ENCODE measurements at places on chromosomes 7 and 10.

- DNase-seq = no peak
These were observed 11.0 kb downstream of the VSTM4 start for GRCh38 chr10:49104323-49104722.

DNA sequence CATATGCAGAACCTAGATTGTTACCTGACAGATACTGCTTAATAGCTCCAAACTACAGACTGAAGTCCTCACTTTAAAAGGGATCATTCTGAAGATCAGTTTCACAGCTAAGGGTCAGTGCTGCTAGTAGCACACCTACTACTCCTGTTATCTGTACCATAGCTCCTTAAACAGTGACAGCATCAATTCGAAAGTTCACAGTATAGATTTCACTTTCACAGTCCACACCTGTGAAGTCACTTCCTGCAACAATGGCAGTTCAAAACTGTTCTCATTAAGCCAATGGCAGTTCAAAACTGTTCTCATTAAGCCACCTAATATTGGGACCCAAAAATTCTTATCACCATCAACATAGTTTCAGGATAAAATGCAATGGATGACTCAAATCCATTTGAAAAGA lies 10.7 kb upstream of the FHIP2A start:
- DNase-seq = no peak

- DNase-seq = no peak
These were observed 91.6 kb upstream of the CXCL12 start for GRCh38 chr10:44476409-44477045.

GRCh38 chr7:157396316-157397035 lies 59.7 kb downstream of the DNAJB6 start:
- no peak for DNase-seq

- DNase-seq = no peak
These were observed at the start of gene HOXA7 for GRCh38 chr7:27156508-27156898. Gene HOXA7, minus strand, starts transcription at chr7:27156675. Its CDS starts 130 bp downstream, at chr7:27156545.

DNA sequence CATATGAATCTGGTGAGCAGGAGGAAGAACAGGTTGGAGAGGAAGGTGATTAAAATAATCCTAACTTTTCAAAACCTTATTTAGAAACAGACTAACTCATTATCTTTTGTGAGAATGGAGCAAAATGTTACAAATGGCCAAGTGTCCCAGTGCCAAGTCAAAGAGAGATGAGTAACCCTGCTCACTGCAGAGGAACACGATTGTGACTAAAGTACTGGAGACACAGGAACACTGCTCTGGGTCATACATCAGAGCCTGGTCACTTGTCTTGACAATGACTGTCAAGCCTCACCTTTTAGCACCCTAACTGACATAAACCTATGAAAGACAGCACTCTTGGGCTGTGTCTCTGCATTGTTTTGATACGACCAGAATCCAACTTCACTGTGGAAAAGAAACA lies 108.8 kb downstream of the SGMS1 start:
- DNase-seq = no peak

DNA sequence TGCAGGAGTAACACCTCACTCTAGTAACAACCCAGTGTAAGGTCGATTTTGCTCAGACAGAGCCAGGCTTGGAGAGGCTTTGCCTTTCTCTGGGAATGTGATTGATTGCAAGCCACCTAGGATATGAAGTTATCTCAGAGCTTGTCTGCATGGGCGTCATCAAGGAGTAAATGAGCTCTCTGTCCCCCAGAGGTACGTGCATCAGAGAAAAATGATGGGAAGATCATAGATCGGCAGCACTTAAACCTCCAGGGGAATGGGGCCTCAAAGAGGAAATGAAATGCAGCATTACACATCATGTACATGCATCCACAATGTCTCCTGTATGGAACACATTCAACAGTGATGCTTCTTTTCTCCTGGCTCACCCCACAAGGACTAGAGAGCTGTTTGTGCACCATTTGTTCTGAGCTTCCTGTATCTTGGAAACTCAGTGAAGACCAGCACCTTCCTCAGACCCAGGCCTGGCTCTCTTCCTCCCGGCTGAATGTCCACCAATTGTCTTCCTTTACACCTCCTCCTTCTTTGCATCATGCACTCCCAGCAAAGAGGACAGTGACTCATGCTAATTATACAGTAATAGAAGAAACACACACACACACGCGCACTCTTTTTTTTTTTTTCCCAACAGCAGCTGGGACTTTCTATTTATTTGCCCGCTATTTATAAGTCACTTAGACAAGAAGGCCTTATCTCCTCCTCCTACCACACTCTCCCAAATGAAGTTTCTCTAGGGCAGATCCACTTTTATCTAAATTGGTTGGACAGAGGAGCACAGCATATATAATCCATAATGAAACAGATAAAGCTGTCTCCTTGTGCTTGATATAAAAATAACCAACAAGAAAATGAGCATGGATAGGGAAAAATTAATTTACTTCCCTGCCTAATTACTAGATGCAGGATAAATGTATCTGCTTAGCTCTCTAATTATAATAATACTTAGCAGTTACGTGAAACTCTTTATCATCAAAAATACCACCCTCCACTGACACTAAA lies 990.7 kb downstream of the CCSER2 start:
- no peak for DNase-seq

DNA sequence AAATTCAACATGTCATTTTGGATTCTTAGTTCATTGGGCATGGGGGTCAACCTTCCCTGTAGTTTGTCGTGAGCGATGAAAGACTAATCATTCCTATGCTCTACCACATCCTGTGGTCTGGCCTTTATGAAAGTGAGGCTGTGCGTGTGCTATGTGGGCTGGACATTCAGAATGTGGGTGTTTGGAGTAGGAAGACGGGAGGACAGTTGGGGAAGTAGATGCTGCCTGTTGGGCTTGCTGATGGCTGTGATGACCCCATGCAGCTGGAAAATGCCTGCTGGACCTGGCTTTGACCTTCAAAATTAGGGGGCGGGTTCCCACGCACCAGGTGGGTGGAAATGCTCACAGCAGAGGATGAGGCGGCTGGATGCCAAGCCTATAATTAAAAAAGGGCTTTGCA lies 90.9 kb upstream of the MKI67 start:
- DNase-seq = no peak

DNA sequence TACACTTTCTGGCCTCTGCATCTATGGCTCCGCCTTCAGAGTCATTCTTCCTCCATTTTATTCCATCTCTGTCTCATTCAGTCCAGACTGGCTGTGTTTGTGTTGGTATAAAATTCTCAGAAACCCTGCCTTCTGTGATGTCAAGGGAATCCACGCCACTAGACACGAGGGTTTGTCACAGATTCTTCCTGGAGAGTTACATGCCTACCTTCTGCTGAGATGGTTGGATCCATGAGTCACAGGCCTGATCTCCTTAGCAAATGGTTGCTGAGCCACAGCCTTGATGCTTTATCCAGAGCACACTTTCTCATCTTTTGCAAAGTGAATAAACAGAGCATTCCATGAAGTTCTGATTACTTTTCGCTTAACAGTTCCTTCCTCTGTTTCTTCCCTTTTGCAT lies 35.9 kb upstream of the TSPAN33 start:
- DNase-seq = no peak

DNA sequence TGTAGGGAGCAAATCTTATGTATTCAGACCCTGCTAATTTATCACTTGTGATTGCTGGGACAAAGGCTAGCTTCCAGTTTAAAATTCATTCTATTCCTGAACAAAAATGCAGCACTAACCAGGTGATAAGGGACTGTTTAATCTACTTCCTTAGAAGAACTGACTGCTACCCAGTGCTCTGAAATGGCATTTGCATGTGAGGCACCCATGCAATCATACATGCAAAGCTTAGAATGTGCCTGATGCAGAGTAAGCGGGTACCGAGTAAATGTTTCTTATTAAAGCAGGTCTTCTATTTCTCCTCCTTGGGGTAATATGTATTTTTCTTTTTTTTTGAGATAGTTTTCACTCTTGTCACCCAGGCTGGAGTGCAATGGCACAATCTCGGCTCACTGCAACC lies 54.5 kb downstream of the NEURL1 start:
- DNase-seq = no peak

DNA sequence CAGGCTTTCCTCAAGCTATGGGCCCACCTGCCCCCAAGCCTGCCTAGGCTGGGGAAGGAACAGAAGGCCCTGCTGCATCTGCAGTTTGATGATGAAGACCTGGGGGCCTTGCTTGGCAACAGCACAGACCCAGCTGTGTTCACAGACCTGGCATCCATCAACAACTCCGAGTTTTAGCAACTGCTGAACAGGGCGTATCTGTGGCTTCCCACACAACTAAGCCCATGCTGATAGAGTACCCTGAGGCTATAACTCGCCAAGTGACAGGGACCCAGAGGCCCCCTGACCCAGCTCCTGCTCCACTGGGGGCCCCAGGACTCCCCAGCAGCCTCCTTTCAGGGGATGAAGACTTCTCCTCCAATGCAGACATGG lies 36.3 kb downstream of the CADPS2 start:
- no peak for DNase-seq

DNA sequence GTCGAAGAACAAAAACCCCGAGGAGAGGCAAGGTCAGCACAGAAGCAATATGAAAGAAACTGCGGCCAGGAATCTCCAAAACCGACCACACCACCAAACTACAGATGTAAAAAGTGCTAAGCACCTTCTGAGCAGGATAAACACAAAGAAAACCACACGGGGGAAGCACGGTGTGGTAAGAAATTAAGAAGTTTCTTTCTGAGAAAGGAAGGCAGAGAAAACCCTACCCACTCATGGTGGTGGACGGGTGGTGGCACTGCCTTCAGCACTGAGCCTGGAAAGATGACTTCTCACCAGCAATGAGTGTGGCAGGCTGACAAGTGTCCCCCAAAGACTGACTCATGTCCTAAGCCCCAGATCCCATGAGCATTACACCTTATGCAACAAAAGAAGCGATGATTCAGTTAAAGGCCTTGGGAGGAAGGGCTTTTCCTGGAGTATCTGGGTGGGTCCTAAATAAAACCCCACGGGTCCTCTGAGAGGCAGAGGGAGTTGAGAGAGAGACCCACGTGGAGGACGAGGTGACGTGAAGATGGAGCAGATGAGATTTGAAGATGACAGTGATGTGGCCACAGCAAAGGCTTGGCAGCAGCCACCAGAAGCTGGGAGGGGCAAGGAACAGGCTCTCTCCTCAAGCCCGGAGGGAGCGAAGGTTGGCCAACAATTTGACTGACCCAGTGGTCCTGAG lies 124.9 kb downstream of the DLG5 start:
- peak; percentile 5 for DNase-seq

- no peak for DNase-seq
These were observed 89.4 kb upstream of the SEMA3E start for GRCh38 chr7:83738291-83738835.

- DNase-seq = no peak
These were observed 2.0 kb upstream of the SFR1 start for GRCh38 chr10:104119996-104120395.

GRCh38 chr10:95663496-95663895 lies 7.0 kb upstream of the ALDH18A1 start:
- no peak for DNase-seq

DNA sequence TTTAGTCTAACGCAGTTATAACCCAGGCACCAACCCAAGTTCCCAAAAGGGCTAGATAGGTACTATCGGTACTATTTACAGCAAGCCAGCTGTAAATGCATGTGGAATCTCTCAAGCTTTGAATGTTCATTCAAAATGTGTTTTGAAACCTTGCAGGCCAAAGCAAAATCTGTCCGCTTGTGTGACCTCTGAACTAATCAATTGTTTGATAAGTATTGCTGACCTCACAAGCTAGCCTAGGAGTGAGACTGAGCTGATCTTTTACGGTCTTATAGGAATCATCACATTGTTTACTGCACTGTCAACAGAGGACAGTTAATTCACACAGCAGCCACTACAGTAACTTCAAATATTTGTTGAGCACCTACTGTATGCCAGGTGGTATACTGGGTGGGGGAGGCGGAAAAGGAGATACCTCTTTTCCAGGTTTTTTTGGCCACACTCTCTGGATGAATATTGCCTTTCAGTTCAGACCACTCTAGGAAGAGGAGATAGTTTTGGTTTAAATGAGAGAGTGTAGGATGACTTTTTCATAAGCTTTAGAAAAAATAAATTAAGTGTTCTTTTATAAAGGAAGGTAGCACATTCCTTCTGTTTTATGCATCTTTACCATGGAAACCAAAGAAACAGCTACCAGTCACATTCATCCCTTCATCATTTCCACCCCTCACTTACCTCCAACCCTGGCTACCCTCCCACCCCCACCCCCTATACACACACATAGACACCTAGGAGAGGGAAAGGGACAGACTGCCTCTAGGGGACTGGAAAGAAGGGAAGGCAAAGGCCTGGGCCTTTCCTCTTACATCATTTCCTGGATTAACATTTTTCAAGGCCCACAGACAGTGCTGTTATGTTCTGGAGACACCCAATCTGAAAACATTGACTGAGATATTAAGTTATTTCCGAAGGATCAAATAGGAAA lies 2.4 kb downstream of the PAPSS2 start:
- DNase-seq = no peak

- peak; percentile 57 for DNase-seq
These were observed at the start of gene VOPP1 for GRCh38 chr7:55572378-55573233. Gene VOPP1, minus strand, starts transcription at chr7:55572502. Its CDS starts 178 bp downstream, at chr7:55572324.

- DNase-seq = no peak
These were observed 1.4 kb downstream of the CCNJ start for GRCh38 chr10:96044736-96045135.

DNA sequence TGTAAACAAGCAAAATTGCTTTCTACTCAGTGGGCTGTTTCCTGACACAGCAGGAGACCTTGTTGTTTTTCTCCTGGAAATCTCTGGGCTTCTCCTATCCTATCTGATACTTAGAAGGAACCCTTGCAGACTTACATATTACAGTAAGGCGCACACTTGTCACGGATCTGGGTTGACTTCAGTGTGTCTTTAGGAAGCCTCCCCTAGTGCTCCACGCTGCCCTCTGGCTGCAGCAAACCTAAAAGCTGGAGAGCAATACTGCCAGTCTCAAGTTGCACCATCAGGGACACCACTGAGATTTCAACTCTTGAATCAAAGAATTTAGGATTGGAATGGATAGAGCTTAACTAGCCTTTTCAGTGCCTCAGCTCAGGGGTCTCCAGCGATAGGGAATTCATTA lies 495.3 kb downstream of the LRMDA start:
- DNase-seq = no peak

- DNase-seq = no peak
These were observed 144.5 kb downstream of the RNF216 start for GRCh38 chr7:5636914-5637313.

- no peak for DNase-seq
These were observed 95.2 kb upstream of the ODAD2 start for GRCh38 chr10:28094121-28094520.

GRCh38 chr7:51263631-51264484 lies 52.8 kb downstream of the COBL start:
- DNase-seq = no peak

GRCh38 chr7:2071133-2071832 lies 161.5 kb downstream of the MAD1L1 start:
- DNase-seq = no peak
